CD4-positive, alpha-beta memory T cell (primary cell): ENCODE measurements at places on chromosomes 13 and 19.

GRCh38 chr19:15298847-15299567 lies 33.3 kb downstream of the BRD4 start:
- H3K4me3 ChIP-seq: no peak overlapping the region
- H3K4me1 ChIP-seq: peaks cover 95% of the 10 kb centered on the region
- DNase-seq: no peak
- H3K36me3 ChIP-seq: no peaks in the 10 kb centered on the region
- H3K27me3 ChIP-seq: no peaks in the 10 kb centered on the region

- H3K4me3 ChIP-seq: no peak overlapping the region
- no peak overlapping the region for H3K27ac ChIP-seq
- H3K36me3 ChIP-seq: no peaks in the 10 kb centered on the region
- no peaks in the 10 kb centered on the region for H3K27me3 ChIP-seq
- DNase-seq: no peak
Observed at GRCh38 chr13:111043575-111043982, 71.5 kb upstream of the ARHGEF7 start.

- no peaks in the 10 kb centered on the region for H3K27me3 ChIP-seq
- no peaks in the 10 kb centered on the region for H3K4me1 ChIP-seq
- H3K27ac ChIP-seq: no peak overlapping the region
- H3K36me3 ChIP-seq: no peaks in the 10 kb centered on the region
- no peak for DNase-seq
- H3K4me3 ChIP-seq: no peak overlapping the region
Observed at GRCh38 chr19:18776736-18777135, 14.4 kb downstream of the COMP start.

GRCh38 chr19:10907925-10908324 lies 20.5 kb downstream of the YIPF2 start:
- DNase-seq: no peak
- peaks cover 22% of the 10 kb centered on the region for H3K36me3 ChIP-seq
- H3K27ac ChIP-seq: no peak overlapping the region
- no peaks in the 10 kb centered on the region for H3K4me1 ChIP-seq
- no peaks in the 10 kb centered on the region for H3K27me3 ChIP-seq
